ENCODE measurements at places on chromosomes 2 and 18.

DNA sequence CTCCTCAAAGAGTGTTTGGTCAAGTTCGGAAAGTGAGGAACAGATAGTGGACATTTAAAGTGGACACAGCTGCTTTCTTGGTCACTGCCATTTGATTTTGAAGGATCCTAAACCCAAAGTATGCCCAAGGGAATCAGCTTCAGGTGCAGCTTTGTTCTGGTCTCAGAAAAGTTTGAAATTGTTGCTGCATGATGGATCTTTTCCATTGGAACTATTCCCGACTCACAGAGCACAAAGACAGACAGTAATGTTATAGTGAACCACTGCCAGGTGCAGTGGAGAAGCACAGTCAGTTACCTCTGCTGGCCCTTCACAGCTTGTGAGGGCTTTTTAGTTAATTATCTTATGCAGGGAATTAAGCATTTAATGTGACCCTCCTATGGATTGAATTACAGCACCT lies 301.7 kb downstream of the PHLPP1 start:
- no peak for DNase-seq

DNA sequence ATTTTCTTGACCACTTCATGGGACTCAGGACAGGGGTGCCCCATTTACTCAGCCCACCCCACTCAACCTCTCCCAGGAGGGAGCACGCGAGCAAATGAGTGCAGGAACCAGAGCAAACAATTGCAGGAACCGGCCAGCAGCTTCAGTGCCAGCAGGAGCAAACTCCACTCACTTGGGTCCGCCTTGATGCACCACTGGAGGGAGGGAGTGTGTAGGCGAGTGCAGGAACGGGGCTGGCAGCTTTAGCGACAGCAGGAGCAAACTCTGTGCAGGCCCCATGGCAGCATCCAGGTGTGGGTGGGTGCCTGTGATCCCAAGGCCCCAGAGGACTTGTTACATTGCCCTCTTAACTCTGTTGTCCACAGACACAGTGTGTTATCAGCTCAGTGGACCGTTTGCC lies 1667.3 kb upstream of the CELF4 start:
- no peak for DNase-seq

DNA sequence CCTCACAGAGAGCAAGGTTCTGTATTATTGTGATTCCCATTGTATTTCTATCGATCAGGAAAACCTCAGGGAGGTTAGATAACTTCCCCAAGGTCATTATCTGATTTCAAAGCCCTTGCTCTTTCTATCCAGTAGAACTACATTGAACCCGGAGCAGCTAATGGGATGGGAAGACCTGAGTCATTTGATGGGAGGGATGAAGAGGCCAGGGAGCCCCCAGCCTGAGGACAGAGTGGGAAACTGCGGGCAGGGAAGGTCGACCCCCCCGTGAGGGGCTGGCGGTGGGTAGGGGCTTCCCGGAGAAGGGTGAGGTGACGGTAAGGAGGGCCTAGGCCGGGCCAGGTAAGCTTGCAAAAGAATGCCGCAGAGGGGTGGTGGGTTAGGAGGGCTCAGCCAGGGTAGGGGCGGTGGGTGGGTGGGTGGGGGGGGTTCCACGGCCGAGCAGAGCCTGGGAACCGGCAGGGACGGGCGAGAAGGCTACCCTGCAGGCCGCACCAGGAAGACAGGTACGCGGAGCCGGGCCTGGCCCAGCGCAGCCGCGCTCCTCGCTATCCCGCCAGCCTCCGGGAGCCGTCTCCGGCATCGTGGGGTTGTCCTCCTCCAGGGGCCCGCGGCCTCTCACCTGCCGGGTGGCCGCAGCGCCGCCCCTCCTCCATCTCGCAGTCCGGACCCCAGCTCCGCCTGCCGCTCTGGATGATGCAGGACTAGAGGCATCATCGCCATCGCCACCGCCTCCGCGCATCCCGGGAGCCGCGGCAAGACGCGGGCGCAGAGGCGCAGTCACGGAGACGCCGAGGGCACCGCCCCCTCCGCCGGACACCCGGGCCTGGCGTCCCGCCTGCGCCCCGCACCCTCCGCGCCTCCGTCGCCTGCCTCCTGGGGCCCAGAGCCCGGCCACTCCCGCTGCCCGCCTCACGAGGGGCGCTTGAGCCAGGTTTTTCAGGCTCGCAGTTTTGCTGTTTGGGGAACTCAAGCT lies at the start of gene GPR75:
TSS of gene GPR75 (minus strand) at position 762 of the 976 bp plus-strand sequence. CDS start 5,211 bp downstream, outside the sequence.
- DNase-seq: no peak

- DNase-seq: no peak
Measured at GRCh38 chr2:2657121-2657962, 326.3 kb upstream of the MYT1L start.

- DNase-seq: no peak
Measured at GRCh38 chr2:129791712-129792111, 187.8 kb upstream of the RAB6C start.

- DNase-seq: no peak
Measured at GRCh38 chr2:237441605-237442274, 27.8 kb upstream of the COL6A3 start.

- DNase-seq: no peak
Measured at GRCh38 chr2:455015-455705, 167.3 kb upstream of the ALKAL2 start.

- DNase-seq: no peak
Measured at GRCh38 chr2:125745514-125745913, 910.4 kb upstream of the GYPC start.

GRCh38 chr2:169105476-169105875 lies 36.1 kb downstream of the DHRS9 start:
- no peak for DNase-seq

GRCh38 chr2:189614585-189614984 lies 34.0 kb upstream of the SLC40A1 start:
- no peak for DNase-seq

DNA sequence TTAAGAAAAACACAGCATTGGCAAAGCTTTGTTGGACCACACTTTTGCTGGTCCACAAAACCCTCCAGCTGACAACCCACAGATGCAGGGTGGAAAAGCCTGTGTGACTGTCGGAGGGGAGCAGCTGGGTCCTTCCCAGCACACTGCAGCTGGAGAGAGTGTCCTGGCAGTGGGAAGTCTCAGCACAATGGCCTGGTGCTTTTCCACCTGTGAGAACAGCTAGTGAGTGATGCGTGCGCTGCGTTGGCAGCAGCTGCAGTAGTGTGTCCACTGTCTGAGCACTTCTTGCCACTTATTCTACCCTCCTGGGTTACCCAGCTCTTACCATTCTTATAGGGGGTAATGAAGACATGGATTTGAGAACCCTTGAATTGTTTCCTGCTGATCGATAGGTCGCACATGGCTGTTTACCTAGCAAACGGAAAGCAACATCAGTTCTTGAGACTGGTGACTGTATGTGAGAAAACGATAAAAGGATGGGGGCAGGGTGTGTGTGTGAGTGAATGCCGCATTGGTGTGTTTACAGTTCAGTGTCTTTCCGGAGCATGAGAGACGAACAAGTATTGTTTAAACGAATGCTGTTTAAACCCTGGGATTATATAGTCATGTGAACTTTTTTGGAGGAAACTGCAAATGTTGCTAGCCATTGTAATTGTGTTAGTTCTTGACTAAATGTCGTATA lies 69.7 kb downstream of the LYPD6 start:
- no peak for DNase-seq

DNA sequence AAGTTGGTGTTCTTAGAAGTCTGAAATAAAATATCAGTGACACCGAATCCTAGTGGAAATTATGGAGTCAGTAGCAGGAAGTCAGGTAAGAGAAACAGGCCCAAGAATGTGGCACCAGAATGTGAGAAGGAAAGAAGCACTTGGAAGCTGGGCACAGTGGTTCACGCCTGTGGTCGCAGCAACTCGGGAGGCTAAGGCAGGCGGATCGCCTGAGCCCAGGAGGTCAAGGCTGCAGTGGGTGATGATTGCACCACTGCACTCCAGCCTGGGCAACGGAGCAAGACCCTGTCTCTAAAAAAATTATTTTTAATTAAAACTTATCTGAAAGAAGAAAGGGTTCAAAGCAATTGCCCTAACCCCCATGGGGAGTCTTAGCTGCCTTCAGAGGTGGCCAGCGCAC lies 268.3 kb upstream of the SALL3 start:
- no peak for DNase-seq

- DNase-seq: no peak
Measured at GRCh38 chr2:78676921-78677696, 348.4 kb upstream of the REG3G start.

GRCh38 chr2:127577973-127578372 lies 42.5 kb downstream of the MYO7B start:
- no peak for DNase-seq

- no peak for DNase-seq
Measured at GRCh38 chr2:85188852-85189251, 55.7 kb downstream of the TCF7L1 start.

GRCh38 chr18:74796841-74797576 lies 199.3 kb downstream of the ZNF407 start:
- DNase-seq: no peak

DNA sequence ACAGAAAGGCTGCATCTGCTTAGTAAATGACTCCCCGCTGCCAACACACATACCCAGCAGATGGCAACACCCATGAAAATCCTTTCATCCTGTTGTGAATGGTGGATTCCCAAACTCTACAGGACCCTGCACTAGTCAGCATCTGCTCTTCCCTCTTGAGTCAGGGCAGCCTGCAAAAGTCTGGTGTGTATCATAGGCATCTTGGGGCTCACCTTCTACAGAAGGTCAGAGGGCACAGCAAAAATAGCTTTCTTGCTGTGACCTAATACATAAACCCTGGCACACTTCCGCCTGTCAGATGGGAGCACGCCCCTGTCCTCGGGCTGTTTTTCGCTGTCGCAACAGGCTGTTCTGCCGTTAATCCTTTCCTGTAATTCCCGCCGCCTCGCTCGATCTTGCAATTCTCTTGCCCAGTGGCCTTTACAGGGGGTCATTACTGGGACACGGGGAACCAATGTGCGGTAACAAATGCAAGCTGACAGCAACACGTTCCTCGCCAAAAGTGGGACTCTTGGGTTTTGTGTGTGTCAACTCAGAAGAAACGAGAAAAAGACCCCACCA lies 19.9 kb upstream of the SCYGR1 start:
- no peak for DNase-seq

DNA sequence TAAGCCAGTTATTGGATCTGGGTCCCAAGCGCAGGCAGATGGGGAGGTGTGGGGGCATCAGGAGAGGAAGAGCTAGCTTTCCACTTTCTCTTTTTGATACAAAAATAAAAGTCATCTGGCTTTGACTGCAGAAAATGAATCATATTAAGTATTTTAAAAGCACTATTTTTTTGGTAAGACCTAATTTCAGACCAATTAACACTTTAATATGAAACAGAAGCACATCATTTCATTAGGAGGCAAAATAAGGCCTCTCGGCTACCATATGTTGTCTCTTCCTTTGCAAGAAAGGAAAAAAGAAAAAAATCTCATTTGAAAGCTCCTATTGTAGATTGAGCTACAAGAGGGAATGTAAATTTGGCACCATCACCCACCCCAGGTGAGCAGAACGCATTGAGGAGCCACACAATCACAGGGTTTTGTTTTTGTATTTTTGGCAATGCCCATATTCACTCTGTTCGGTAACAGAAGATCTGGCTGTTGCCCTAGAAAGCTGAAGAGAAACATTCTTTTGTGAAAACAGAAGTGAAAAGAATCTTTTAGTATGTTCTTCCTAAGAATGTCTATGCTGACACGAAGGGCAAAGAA lies 390.7 kb upstream of the ETAA1 start:
- DNase-seq: no peak

- no peak for DNase-seq
Measured at GRCh38 chr18:9944805-9945204, 31.0 kb downstream of the VAPA start.

GRCh38 chr2:190947141-190947540 lies 66.5 kb downstream of the GLS start:
- no peak for DNase-seq

- DNase-seq: no peak
Measured at GRCh38 chr2:167492486-167492885, 604.2 kb downstream of the XIRP2 start.

- no peak for DNase-seq
Measured at GRCh38 chr2:203583084-203583695, 48.1 kb upstream of the RAPH1 start.

DNA sequence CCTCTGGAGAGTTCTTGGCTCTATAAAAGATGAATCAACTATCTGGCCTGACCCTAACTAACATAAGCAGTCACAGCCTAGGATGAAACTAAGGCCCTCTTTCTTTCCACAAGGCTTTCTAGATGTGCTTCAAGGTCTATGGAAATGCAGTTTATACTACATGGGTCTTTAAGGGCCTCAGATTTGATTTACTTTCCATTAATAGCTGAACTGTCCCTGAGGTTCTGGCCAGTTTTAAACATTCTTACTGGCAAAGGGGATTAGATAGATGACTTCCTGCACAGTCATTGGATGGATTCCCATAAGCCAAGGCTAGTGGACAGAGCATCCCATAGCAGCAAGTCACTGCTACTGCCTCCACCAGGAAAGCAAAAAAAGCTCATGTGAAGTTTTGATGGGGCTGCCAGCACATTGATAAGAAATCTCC lies 38.1 kb upstream of the LCLAT1 start:
- no peak for DNase-seq

- no peak for DNase-seq
Measured at GRCh38 chr2:234304950-234305349, 191.9 kb downstream of the ARL4C start.

- no peak for DNase-seq
Measured at GRCh38 chr2:127630096-127630863, 15.7 kb upstream of the GPR17 start.

DNA sequence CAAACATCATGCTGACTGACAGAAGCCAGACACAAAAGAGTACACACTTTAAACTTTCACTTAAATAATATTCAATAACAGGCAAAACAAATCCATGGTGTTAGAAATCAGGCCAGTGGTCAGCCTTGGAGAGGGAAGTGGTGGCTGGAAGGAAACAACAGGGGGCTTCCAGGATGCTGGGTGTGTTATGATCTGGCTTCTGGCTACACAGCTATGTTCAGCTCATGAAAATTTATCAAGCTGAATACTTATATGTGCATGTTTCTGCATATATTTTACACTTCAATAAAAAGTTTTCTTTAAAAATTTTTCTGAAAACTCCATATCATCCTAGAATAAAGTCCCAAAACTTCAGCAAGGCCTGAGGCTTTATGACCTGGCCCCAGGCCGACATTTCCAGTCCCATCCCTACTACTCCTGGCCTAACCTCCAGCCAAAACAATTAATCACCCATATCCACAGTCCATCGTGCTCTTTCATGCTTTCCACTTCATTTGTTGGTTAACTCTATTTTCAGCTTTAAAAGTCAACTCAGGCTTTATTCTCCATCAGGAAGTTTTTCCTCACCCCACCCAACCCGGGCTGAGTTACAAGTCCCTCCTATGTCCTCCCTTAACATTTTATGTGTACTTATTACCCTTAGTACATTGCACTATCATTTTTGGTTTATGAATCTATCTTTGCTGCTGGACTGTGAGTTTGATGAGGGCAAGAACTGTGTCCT lies 27.9 kb upstream of the SPTBN1 start:
- no peak for DNase-seq

DNA sequence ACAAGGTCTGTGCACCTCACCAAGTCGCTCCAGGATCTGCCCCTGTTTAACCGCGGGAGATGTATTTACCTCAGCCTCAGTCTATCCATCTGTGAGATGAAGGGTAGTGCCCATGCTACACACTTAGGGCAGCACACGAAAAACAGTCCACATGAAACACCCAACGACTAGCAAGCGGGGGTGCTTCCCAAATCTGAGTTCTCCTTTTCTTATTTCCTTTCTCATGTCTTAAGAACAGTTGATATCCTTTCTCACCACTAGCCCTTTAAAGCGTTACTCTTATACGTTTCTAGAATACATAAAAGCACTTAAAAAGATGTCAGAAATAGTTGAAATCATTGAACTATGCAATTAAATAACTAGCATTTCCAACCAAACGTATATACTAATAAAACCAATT lies 207.3 kb upstream of the PXDN start:
- no peak for DNase-seq

GRCh38 chr2:8327371-8328100 lies 354.3 kb upstream of the ID2 start:
- DNase-seq: no peak

Measured in stimulated activated CD4-positive, alpha-beta T cell treated with anti-CD3 and anti-CD28 coated beads, Interleukin-15, amount 100 ng/mL, for 1 hour (primary cell).